ENCODE measurements at places on chromosomes 3 and 15. TPM values are rescaled to one million over a fixed set of nuclear protein-coding genes. Genes with fewer than 3 reads are reported as not detected.

DNA sequence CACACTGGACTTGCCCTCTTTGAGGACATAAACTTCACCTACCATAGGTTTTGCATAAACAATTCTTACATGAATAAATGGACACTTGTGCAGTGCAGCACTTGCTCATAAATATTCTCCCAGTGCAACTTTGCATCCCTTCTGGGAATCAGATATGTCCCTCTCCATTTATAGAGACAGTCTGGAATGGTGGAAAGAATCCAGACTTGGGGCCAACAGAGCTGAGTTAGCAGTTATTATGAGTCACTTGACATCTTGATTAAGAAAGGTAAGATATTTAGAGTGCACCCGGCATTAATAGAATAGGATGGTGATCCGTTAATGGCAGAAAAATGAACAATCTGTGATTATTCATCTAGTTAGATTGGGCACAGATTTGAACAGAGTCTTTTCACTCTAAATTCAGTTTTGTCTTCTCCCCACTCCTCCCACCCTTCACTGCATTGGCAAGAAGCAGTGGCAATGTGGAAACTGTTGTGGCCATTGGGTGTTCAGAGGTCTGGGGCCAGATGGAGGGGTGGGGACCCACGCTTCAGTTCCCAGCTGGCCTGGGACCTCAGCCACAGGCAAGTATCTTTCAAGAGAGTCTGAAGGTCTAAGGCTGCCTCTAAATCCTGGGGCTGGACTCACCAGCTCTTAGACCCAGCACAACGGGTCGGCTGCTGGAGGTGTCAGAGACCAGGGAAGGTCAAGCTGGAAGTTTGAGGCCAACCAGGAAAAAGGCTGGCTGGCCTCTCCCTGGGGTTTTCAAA, 58.9 kb upstream of the KY start:
- no peak for DNase-seq

DNA sequence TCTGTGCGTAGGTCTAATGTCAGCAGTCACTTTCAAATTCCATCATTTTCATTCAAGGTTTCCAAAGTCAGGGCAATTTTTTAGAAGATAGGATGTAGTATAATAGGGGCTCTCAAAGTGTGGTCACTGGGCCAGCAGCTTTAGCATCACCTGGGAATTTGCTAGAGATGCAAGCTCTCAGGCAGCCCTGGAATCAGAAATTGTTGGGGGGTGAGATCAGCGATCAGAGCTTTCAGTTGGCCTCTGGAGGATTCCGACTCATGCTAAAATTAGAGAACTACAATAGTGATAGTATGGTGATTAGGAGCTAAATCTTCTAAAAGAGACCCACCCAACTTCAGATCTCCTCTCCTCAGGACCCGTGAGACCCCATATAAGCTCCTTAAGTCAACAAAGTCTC, 2.4 kb upstream of the FRMD4B start:
- DNase-seq, result no peak

GRCh38 chr3:101813817-101814440, 34.9 kb downstream of the NXPE3 start:
- DNase-seq, result no peak

GRCh38 chr3:184177331-184177731, 2.7 kb downstream of the AP2M1 start:
- no peak for DNase-seq

DNA sequence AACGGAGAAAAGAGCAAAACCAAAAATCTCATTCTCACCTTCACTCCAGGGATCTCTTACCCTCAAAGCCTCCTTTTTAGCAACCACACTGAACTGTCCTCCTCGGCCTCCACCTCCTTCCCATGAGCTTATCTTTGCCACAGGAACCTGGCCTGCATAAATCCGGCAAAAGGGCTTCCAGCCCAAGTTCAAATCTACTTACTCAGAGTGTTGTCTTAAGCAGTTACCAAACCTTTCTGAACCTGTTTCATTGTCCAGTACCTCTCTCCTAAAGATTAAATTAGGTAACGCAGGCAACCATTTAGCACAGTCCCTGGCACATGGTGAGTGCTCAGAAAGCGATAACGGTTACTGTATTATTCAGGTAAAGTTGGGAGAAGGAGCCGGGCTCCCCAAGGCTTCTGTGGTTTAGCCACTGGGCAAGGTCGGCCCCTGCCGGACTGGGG, 777 bp downstream of the CIB1 start:
- no peak for DNase-seq

DNA sequence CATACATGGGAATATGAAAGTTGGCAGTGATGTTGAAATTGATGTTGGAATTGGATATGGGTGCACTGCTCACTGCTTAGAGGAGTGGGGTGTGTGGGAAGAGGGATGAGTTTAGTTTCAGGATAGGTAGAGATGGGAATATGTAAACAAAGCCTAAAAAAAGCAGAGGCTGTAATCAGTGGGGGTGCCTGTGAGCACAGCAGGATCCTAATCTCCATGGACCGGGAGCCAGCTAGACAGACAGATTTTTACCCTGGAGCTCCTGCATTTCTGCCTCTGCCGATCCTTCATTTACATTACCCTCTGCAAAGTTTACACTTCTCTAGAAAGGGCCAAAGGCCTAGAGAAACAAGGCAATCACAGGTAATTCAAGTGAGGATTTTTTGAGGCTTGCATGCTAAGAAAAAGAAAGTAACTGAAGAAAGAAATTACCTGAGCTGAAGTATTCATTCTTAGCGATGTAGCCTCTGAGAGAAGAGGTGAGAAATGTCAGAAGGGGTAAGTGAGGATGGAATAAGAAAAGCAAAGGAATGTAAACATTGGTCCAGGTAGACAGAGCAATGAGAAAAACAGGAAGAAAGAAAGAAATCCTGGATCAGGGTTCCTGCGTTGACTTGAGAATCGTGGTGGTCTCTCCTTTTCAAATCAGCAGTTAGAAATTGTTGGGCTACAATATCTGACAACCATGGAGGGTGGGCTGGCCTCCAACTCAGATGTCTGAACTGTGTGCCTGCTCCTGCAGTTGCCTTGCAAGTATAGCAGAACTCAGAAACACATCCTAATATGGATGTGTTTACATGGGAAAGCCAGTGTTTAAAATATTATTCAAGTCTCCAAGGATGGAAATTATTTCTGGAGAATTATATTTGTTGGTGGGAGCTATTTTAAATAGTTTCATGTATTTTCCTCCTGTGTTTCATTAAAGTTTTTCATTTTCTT, 79.8 kb downstream of the CRTC3 start:
- DNase-seq, result no peak

DNA sequence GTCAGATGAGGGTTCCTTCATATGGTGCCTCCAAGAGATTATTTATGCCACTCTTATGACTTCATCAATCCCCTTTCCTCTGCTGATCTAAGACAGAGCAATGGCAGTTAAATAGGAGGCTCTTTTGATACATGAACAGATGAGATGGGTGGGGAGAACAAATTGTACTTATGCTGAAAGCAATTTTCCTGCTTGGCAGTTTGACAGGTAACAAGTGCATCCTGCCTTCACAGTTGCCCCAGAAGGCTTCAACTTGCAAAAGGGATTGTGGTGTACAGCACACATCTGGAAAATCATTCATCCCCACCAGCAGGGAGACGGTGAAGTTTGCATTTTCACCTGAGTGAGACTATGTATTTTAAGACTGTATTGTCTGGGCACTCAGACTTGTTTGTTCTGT, 27.3 kb downstream of the ENTPD3 start:
- DNase-seq, result no peak

- DNase-seq, result no peak
These were observed 67.0 kb downstream of the NOX5 start for GRCh38 chr15:69081310-69082004.

- DNase-seq, result no peak
These were observed 58.0 kb upstream of the ICE2 start for GRCh38 chr15:60536951-60537350.

GRCh38 chr3:150227839-150228238, 180.3 kb upstream of the TSC22D2 start:
- no peak for DNase-seq

DNA sequence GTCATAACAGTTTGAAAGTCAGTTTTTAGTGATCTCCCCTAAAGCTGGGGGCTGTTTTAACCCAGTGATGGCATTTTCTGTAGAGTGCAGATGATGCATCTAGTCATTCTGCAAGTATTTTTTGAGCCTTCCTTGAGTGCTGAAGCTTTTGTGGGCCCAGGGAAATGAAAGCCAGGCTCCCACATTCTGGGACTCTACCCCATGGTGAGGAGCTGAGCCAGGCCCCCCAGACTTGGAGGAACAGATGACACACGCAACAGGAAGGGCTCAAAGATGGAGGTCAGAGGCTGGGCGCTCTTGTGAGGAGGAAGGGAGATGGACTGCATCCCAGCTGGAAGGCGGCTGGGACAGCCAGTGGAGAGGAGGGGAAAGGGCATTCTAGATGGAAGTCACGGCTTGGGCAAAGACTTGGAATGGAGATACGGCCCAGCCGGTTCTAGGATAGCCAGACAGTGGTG, 40.8 kb downstream of the MRAS start:
- no peak for DNase-seq

DNA sequence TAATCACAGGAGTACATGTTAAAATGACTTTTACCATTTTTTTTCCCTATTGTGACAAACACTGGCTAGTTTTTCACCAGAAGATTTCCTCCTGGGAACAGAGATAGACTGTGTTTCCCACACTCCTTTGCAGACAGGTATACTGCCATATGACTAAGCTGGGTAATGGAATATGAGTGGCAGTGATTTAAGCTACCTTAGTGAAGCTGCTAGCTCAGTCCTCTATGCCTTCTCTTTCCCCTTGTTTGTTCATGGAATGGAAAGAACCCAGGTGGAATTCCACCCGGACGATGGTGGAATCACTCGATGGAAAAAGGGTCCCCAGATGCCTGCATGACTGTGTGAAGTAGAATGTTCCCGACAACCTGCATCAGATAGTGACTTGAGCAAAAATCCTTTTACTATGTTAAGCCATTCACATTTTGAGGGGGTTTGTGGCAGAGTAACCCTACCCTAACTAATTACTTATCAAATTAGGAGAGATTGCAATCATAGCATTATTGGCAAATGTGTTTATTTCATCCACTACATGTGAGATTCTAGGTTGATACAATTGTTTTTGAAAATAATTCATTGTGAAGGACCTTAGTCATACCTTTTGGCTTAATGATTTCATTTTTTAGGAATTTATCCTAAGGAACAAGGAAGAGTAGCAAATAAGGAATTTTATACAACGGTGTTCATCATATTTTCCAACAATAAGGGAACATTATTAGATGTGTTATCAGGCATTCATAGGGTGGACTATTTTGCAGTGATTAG, 16.5 kb downstream of the THSD4 start:
- DNase-seq, result no peak

- DNase-seq, result no peak
These were observed 35.7 kb downstream of the CCDC80 start for GRCh38 chr3:112605285-112605684.

Gene ALDH1L1
- 10.2 TPM for total RNA-seq

Gene COL7A1
- 32.3 TPM for total RNA-seq

Gene ROPN1
- total RNA-seq, result not detected

Gene DUT
- total RNA-seq, result 96.5 TPM

Gene ERC2
- total RNA-seq, result 6.1 TPM

Gene TRIM71
- total RNA-seq, result 26.5 TPM

Measured in type B pancreatic cell (in vitro differentiated cells).